NCI-H1105 treated with DMSO at 0.1 percent for 48 hours (cell line): ENCODE measurements at places on chromosomes 12 and 14.
A peak's percentile ranks its signal among the peaks of the same experiment; 100 is the strongest.

GRCh38 chr12:54734196-54734950 is 86.2 kb upstream of the DCD start:
- DNase-seq: no peak

- DNase-seq: no peak
Measured at GRCh38 chr12:105523164-105524057, 192.9 kb downstream of the C12orf75 start.

- DNase-seq: peak; percentile 63
Measured at GRCh38 chr12:24596768-24597388, 352.0 kb downstream of the BCAT1 start.

GRCh38 chr12:120199595-120200306 is 1.2 kb downstream of the RPLP0 start:
- DNase-seq: no peak

DNA sequence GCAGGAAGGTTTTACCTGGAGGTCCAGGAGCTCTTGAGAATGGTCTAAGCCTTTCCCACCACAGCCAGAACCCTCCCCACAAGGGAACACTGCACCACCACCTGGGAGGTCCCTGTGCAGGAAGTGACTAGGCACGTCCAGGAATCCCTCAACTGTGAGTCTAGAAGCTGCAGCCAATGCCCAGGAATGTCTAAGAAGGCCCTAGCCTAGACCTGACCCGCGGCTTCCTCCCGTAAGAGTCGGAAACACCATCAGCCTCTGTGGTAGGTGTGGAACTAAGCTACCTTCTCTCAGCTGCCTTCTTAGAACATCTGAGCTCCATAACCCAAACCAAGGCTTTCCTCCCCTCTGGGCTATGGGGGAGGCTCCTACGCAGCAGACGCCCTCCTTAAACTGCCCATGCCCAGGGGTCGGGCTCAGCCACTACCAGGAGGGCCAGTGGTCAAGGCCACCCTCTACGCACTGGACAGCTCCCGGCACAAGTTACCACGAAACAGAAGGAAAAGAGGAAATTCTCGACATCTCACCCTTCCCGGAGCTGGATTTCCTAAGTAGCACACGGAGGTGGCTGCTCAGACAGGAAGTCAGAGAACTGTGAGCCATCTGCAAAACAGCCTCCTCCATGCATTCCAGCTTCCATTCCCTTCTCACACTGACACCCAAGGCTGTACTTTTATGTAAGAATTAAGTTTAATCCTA is 25.5 kb downstream of the ZFYVE21 start:
- DNase-seq: no peak
